ENCODE measurements at places on chromosomes 12 and 14.

- DNase-seq, result no peak
Observed at GRCh38 chr12:98418357-98419075, 96.9 kb upstream of the TMPO start.

- no peak for DNase-seq
Observed at GRCh38 chr12:92045852-92046251, 99.8 kb downstream of the BTG1 start.

DNA sequence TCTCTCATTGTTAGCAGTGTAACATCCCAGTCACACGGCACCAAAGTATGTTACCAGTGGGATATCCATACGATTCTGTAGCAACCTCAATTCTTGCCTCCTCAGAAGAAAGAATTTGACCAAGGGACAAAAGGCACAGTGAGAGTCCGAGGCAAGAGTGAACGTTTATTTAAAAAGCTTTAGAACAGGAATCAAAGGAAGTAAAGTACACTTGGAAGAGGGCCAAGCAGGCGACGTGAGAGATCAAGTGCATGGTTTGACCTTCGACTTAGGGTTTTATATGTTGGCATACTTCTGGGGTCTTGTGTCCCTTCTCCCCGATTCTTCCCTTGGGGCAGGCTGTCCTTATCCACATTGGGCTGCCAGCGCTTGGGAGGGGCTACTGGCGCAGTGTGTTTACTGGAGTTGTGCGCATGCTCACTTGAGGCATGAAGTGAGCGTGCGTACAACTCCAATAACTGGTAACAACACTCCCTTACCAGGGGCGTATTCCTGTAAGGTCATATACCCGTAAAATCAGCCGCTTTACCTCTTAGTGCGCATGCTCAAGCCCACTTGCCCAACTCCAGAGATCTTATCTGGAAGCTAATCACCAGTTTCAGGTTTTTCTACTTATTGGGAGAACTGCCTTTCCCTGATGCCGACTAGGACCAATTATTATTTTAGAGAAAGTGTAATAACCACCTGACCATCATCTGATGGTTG is 71.7 kb downstream of the FAR2 start:
- DNase-seq, result no peak

- no peak for DNase-seq
Observed at GRCh38 chr12:4910502-4911315, 1.0 kb downstream of the KCNA1 start.

- DNase-seq, result peak; percentile 93
Observed at GRCh38 chr12:70242695-70243509, at the start of gene CNOT2. TSS of gene CNOT2 (plus strand) at chr12:70243433. CDS start at chr12:70278227, 34,794 bp downstream.

GRCh38 chr12:119391673-119392072 is 57.1 kb downstream of the CCDC60 start:
- no peak for DNase-seq

DNA sequence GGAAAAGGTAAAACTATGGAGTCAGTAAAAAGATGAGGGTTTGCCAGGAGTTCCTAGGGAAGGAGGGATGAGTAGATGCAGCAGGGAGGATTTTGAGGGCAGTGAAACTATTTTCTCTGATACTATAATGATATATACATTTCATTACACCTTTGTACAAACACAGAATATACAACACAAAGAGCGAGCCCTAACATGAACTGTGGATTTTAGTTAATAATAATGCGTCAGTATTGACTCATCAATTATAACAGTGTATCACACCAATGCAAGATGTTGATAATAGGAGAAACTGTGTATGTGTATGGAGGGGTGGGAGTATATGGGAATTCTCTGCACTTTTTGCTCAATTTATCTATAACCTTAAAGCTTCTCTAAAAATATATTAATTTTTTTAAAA is 404.3 kb upstream of the NOVA1 start:
- DNase-seq, result no peak

DNA sequence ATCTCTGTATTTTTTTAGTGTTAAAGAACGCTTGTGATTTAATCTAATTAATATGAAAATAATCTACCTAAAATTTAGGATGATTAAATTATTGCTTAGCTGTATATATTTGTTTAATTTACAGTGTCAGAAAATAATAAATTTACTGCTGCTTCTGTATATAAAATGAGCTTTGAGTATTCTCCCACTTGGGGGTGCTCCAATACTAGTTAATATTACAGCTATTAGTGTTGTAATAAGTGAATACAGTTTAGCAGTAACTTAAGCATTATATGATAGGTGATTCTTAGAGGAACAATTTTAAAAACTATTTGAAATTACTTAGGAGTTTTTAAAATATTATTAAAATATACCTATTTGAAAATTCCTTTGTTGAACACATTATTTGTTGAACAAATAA is 62.2 kb downstream of the PAPOLA start:
- no peak for DNase-seq

GRCh38 chr12:13374793-13375192 is 178.3 kb downstream of the EMP1 start:
- no peak for DNase-seq

- DNase-seq, result no peak
Observed at GRCh38 chr12:43338848-43339526, 213.0 kb downstream of the ADAMTS20 start.

DNA sequence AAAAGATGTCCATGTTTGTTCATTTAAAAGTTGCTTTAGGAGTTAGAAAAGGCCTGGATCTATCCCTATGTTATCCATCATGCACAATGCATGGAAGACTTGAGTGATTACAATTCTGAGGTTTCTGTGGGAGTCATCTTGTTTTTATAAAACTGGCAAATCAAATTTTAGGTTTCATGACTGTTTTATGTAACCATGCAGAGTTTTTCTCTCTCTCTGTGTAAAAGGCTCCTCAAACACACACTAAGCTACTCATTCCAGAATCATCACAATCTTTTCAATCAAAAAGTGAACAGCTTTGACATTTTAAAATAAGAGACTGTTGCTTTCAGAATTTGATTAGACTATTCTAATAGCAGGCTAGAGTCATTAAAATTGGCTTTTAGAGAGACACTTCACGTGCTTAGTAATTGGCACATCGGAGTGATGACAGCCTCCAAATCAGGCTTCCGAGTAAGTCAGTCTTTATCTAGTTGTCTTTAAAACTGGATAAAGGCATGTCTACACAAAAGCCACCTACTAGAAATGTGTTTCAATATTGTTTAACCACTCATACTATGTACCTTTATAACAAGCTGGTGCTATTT is 31.9 kb downstream of the PRICKLE1 start:
- DNase-seq, result no peak

DNA sequence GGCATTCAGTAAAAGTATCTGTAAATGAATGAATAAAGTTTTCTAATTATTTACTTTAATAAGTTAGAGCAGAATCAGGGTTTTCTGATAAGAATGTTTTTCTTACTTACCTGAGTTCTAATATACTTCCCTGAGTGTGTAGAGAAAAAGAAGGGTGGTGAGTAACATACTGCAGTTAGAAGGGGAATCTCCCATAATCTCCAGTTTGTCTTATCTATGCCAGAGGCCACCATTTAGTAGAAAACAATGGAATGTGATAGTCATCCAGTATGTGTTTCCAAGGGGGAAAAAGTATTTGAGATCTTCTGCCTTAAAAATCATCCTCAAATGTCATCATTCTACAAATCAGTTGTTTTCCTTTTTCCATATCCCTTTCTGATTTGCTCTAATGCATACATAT is 56.5 kb upstream of the PAWR start:
- no peak for DNase-seq

- no peak for DNase-seq
Observed at GRCh38 chr12:81956468-81956860, 197.3 kb upstream of the PPFIA2 start.

DNA sequence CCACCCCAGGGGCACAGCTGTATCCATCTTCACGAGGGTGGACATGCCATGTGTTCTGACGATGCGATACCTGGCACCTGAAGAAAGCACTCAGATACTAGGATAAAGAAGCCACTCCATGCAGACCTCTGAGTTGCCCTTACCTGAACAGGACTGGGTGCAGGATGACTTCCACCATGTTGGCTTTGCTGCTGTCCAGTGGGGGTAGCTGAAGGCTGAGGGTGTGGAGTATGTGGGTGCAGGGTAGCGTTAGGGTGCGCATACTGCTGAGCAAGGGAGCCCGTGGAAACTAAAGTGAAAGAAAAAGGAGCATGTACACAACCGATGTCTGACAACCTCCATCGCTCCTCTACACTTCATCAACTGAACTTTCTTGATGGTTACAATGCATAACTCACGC is 51.3 kb downstream of the SH2B3 start:
- no peak for DNase-seq

DNA sequence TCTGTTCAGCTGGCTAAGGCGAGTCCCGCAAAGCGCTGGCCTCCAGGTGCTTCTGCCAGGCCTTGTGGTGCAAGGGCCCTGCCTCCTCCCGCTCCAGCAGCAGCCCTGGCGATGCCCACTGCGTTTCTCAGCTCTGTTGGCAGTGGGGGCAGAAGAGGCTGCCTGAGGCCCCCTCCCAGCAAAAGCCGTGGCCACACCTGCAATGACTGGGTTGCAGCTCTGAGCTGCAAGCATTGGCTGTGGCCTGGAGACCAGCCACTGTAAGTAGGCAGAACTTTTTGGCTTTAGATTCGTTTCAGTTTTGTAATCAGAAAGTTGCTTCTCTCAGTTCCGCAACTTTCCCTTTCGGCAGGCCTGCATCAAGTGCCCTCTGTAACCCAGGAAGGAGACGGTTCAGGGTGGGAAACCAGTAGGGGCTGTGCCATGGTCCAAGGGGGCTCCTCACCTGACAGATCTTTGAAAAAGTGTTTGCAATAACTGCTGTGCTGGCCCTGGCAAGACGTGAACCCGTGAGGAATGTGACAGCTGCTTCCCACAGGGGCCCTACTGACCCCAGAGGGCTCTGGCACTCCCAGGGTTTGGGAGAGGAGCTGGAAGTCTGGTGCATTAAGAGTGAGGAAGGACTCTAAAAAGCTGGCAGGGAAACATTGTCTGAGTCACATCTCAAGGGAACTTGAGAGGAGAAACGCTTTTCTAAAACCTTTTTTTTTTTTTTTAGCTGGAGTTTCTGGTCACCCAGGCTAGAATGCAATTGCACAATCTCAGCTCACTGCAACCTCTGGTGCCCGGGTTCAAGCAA is 54.5 kb upstream of the MAX start:
- no peak for DNase-seq

- DNase-seq, result peak; percentile 39
Observed at GRCh38 chr12:26833743-26834490, 923 bp upstream of the ITPR2 start.

DNA sequence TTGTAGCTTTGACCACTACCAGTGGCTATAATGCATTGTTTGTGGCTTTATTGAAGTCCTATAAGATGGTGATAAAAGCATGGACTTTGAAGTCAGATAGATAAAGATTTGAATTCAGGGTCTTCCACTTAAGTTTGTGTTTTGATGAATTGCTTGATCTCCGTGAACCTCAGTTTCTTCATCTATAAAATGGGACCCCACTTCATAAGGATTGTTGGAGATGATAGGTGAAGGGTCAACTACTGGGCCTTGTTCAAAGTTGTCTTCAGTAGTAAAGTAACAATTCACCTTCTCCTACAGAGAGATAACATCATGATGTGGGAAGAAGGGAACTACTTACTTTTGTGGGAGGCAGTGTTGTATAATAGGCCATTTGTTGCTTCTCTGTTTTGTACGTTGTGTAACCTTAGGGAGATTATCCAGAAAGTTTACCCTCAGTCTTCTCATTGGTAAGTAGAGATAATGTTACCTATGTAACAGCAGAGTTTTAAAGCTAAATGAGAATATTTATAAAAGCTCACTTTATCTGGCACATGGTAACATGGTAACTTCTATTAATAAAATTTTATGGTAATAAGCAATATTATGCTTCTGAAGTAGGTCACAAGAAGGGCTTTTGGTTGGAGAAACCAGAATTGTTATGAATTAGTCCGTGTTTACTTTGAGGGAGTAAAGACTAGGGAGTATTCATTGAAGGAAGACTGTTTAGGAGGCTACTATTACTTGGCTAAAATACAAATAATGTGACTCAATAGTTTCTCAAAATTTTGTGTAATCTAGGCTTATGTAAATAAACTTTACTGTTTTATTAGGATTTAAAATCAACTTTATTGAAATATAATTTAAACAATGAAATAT is 15.1 kb downstream of the ADIPOR2 start:
- DNase-seq, result no peak

GRCh38 chr12:88291498-88292131 is 149.5 kb downstream of the TMTC3 start:
- no peak for DNase-seq
